ENCODE measurements at places on chromosomes 12 and 14.

DNA sequence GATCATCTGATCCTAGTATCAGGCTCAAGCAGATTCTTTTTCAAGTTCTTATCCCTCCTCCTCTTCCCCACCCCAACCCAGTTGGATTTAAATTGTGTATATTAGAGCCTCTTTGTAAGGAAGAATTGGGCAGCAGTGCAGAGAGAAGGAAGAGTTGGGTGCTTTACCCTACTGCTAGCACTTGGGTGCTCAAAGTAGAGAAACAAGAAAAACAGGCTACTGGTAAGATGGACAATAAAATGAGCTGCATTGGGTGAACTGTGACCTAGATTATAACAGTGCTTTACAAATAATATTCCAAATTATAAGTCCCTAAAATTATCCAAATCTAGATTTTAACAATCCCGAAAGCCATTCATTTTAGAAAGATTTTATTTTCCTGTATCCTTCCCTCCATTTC lies 363.4 kb upstream of the GARIN6 start:
- DNase-seq = no peak

DNA sequence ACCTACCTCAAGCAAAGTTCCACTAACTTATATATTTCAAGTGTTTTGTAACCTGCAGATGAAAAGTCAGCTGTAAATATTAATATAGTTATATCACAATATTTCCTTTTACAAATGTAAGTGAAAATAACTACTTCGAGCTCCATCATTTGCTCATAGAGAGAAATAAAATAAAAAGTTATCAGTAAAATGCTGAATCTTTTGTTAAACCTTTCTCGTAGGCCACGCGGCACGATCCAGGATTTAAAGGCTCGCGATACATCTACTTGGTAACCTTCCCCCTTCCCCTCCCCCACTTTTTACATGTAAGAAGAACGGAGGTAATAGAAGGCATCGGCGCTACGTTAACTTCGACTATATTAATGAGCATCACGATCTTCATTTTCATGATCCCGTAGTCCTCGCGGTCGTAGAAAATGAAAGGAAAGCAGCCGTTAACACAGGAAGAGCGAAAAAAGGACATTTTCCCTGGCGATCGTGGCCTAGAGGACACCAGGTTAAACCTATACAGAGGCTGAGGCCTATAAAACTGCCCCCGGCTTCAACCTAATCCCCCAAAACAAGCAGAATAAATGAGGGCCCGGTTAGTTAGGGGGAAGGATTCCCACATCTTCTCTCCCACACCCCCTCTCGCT lies 508 bp downstream of the HNRNPC start:
- peak; percentile 51 for DNase-seq

- DNase-seq = no peak
Measured at GRCh38 chr12:132582058-132582420, 28.3 kb downstream of the LRCOL1 start.

DNA sequence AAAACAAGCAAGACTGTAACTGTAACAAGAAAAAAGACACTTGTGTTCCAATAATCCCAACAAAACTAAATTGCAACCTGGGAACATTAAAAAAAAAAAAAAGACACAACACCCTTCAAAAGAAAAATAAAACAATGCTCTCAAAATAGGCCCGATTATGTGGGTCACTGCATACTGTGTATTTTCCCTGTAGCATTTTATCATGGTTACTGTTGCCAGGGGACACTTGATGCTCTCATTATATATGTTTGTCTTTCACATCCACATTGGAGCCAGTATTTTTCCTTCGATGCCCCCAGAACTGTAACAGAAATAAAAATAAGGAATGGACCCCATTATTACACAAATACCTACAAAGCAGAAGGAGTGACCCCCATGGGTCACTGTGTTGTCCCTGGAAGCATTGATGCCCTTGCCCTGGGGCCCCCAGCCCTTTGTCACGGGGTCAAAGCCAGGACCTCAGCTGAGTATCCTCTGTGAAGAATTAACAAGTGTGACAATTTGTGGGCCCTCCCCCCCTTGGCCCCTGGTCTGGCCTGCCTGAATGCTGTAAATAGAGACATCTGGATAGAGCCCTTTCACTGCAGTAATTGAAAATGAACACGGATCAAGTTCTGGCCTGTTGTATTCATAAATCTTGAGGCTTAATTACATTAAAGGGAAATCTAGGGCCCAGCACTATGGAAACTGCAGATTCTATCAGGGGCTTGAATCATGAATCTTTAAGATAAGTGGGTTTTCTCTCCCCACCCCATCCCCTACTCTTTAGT lies 72.8 kb downstream of the C12orf42 start:
- no peak for DNase-seq

GRCh38 chr12:106317406-106318082 lies 15.0 kb downstream of the TCP11L2 start:
- DNase-seq = no peak

GRCh38 chr12:39588348-39588747 lies 31.3 kb downstream of the ABCD2 start:
- DNase-seq = no peak

DNA sequence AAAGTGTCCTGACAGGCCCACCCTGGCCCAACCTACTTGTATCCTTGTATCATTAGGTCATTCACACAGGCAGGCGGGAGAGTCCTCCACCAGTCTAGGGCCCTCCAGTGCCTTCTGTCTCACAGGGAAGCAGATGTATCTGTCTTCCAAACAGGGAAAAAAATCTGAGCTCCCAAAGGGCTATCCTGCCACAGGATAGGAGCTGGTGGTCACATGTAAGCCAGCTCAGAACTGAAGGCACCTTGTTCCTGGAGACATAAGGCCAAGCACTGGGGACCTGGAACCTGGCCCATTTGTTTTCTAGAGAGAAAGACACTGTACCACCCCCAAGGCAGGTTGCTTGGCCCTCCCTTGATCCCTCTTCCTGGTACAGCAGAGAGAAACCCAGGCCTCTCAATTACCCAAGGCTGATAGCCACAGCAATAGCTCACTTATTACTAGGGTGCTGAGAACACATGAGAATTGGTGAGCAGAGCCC lies 19.4 kb upstream of the PLEKHH1 start:
- no peak for DNase-seq

GRCh38 chr12:41892302-41892701 lies 252.4 kb downstream of the GXYLT1 start:
- no peak for DNase-seq

DNA sequence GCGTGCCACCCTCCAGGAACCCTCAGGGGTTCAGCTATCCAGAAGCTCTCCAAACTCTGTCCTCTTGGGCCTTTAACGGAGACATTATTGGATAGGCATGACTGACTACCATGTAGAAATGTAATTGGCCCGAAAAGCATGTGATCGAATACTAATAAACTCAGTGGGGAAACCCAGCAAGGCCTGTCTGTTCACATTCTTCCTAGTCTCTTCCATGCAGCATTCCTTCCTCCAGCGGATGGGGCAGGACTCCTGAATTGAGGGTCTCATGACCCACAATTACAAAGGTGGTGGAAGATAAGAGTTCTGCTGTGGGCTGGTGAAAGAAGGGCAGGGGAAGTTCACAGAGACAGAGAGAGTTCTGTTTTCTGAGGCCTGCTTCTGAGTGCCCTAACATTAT lies 6.5 kb upstream of the PRDM4 start:
- DNase-seq = no peak

- no peak for DNase-seq
Measured at GRCh38 chr14:94751956-94752355, 18.0 kb downstream of the GSC start.

DNA sequence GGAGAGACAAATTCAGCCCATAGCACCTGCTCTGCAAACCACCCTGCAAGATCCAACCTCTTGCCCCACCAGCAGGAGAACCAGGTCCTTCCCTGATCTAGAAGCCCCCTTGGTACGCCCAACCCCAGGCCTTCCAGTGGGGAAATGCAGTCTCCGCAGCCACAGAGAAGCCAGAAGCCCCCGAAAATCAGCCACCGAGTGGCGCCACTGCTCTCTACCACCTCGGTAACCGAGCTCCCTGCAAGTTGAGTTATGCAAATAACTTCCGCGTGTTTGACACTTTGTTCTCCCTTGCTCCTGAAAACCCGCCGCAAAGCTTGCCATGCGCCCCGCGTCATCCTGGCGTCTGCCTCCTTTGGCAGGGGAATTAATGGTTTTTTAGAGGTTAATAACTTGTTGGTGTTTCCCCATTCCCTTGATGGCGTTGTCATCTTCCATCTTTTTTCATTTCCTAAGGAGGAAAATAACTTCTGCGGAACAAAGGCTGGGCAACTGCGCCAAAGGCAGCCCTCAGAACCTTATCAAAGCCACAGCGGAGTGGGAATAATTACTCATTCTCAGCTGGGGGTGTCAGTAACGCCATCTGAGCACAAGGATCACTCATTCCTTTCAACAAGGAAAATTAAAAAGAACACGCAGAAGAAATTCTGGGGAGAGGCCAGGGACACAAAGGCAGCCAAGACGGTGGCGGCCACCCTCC lies 60.4 kb downstream of the FZD10 start:
- no peak for DNase-seq

GRCh38 chr12:102769323-102769916 lies 147.6 kb downstream of the PAH start:
- peak; percentile 47 for DNase-seq

DNA sequence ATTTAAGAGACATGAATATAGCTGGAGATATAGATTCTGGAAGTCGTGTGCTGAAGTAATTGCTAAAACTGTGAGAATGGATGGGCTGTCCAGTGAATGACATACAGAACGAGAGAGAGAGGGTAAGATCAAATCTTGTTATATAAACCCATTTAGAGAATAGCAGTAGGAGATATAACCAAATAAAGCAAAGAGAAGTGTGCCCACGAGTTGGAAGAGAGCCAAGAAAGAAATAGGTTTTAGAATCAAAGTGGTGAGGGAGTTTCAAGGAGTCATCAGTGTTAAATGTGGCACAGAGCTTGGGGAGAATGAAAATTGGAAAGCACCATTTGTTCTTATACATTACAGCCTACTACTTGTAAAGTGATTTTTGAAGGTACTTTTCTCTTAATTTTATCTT lies 19.2 kb downstream of the TOGARAM1 start:
- DNase-seq = no peak

DNA sequence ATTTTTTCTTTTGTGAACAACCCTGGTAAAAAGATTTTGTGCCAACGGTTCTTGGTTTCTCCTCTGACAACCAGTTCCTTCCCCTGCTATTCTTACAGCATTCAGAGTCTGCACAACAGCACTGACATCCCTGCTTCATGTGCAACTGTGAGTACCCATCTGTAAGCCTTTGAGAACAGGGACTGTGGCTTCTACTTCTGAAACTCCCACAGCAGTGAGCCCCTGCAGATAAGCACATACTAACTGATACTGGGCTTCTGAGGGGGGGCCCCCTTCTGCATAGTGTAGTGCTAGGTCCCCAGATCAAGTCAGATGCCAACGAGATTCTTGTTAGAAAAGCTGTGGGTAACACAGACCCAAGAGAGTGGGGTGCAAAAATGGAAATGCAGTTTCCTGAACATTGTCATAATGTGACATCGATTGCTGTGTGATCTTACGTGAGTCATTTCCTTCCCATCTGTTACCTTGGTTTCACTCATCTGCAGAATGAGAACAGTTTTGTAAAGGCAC lies 11.1 kb upstream of the NINJ2 start:
- no peak for DNase-seq

DNA sequence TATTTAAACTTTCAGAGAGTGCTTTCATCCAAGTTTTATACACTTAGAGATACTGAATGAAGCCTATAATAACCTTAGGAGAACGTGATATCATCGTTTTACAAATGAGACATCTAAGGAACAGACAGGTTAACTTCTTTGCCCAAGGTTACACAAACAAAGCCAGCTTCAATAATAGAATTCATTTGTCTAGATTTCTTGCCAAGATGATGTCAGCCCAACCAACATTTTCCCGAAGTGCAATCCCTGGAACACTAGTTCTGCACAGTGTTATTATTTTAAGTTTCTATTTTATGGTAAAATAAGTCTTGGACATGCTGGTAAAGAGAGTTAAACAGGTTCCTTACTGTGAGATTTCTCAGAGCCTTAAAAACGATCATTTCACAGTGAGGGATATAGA lies 174.6 kb downstream of the SLC25A21 start:
- DNase-seq = no peak

- DNase-seq = no peak
Measured at GRCh38 chr14:69694730-69695281, 72.1 kb upstream of the SRSF5 start.

DNA sequence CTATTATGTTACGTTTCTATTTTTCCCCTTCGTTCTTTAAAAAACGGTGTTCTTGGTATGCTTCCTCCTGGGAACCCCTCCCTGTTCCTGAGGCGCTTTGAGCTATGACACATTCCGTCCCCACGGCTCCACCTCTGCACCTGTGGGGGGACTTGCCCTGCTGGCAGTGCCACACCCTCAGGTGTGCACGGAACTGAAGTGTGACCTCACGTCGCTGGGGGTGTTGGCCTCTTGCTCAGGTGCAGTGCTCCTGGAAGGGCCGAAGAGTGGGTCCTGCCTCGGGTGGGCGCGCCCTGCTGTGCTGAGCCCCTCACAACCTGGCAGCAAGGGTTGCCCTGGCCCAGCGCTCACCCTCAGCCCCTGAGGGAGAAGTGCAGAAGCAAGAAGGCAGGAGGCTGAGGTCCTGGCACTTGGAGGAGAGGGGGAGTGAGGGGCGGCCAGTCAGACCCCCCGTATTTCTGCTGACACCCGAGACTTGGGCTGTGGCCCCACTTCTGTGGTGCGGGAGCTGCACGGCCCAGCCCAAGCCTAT lies 4.9 kb downstream of the AMN start:
- DNase-seq = no peak
